ENCODE measurements at places on chromosomes 6 and 20.

DNA sequence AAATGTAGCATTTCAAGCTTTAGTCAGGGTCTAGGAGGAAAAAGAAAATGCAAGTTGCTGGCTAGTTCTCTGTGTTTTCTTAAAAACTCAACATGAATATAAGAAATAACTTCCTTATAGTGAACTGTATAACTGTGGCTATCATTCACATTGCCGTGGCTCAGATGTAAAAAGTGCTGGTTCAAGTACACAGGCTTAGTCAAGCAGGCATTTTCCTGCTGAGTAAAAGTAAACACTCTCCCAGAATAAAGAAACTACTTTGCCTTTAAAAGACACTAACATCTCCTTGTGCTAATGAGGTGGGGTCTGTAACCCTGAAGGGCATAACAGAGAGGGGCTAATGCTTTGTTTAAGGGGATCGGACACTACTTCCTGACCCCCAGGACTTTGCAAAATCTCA lies 3.3 kb downstream of the ATP5F1E start:
- no peak for DNase-seq

DNA sequence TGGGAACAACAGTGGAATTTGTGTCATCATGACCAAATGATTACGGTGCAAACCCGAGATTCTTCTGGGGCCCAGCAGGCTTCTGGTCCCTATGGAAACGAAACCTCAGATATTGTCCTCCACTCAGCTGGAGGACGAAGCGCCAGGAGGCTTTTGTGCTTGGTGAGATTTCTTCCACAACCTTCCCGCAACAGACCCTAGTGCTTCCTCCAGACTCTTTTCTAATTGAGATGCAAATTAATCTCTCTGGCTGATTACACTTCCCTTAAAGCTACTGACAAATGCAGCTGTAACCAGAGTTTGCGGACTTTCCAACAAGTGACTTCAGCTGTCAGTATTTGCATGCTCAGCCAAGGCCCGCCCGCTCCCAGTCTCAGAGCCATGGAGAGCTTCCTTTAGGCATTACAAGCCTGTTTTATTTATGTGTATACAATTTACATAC lies 96.0 kb downstream of the INSM1 start:
- DNase-seq, result no peak

- no peak for DNase-seq
Observed at GRCh38 chr6:35451354-35452182, 570 bp upstream of the FANCE start.

GRCh38 chr6:42021847-42022754 lies 28.2 kb upstream of the TAF8 start:
- no peak for DNase-seq

DNA sequence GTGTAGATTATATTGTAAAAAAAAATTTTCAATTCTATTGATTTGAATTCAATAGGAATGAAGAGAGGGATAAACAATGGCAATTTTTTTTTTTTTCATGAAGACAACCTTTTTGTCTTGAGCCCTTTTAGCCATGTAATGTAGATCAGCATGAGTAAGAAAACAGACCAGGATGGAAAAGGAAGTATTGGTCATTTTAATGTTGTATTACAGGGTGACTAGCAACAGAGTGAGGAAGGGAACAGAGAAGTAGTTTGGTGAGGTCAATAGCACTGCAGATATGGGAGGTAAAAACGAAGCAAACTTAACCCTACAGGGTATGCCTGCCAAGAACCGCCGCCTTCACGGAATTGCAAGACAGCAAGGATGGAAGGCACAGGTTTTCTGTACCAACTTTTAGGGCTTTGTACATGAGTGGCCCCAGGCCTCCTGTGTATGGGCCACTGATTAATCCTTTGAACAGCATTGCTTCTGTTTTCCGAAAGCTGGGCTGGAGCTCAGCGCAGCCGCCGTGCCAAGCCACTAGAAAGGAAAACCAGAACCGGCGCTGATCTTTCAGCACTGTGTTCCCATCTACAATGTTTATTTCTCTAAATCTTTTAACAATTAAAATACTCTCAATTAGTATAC lies 383.7 kb downstream of the CENPW start:
- DNase-seq, result no peak

DNA sequence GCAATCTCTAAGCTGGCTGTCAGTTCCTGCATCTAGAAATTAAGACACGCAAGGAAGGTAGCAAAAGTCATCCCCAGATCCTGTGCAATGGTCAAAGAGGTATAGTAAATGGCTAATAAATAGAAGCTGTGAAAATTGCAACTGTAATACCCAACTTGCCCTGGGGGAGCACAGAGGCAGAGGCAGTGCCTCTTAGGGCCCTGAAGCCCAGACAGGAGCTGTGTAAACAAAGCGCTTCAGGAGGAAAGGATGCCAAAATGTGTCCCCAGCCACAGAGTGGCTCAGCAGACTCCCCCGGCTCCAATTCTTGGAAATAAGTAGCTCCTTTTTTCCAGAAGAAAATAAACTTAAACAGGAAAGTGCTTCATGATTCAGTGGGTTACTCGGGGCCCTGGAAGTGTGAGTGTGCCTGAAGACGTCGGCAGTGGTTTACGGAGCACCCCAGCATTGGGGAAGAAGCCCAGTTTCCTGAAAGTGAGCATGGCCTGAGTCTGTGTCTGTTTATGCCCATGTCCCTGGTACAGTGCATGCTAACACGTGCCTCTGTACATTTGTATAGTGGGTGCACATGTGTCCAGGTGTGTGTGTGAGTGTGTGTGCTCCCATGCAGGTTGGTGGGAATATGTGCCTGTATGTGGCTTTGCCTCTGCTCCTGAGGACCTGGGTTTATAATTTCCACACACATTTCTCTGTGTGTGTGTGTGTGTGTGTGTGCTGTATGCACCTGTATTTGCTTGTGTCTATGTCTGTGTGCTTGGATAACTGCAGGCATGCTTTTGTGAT lies 246.7 kb downstream of the MAFB start:
- DNase-seq, result no peak

Data from cerebellar nuclear complex (tissue), 1 donor.